ENCODE measurements at places on chromosomes 2 and 18. TPM values are rescaled to one million over a fixed set of nuclear protein-coding genes. Genes with fewer than 3 reads are reported as not detected.

Gene REG3G
- not detected for polyA plus RNA-seq

Gene LBX2
- polyA plus RNA-seq, result 4.7 TPM

Gene L3MBTL4
- polyA plus RNA-seq, result 4.6 TPM

Gene IL37
- 0.40 TPM for polyA plus RNA-seq

DNA sequence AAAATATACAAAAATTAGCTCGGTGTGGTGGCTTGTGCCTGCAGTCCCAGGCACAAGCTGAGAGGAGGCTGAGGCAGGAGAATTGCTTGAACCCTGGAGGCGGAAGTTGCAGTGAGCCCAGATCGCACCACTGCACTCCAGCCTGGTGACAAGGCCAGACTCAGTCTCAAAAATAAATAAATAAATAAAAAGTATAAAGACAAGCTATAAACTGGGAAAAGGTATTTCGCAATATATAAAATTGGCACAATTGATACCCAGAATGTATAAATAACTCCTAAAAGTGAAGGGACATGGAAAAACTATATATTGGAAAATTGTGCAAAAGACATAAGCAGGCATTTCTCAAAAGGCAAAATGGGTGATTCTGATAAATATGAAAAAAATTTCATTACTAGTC is 657.9 kb upstream of the SLC8A1 start:
- no peak for DNase-seq

DNA sequence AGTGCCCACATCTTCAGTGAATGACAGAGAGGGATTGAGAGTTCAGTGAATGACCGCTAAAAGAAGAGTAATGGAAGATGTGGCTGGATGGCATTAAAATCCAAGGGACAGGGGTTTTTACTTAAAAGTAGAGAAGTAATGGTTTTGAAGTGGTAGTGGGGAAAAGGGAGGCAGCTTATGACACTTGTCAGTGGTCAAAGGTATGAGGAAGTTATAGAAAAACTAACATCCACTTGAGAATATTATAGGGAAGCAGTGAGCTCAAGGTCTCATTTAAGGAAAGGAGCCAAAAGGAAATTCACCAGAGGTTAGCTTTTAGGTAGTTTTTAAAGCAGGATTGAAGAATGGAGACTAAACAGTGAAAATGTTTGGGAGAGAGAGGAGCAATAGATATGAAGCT is 24.3 kb downstream of the CDK15 start:
- no peak for DNase-seq

GRCh38 chr18:63316612-63317555 is 2.7 kb downstream of the BCL2 start:
- DNase-seq, result no peak

DNA sequence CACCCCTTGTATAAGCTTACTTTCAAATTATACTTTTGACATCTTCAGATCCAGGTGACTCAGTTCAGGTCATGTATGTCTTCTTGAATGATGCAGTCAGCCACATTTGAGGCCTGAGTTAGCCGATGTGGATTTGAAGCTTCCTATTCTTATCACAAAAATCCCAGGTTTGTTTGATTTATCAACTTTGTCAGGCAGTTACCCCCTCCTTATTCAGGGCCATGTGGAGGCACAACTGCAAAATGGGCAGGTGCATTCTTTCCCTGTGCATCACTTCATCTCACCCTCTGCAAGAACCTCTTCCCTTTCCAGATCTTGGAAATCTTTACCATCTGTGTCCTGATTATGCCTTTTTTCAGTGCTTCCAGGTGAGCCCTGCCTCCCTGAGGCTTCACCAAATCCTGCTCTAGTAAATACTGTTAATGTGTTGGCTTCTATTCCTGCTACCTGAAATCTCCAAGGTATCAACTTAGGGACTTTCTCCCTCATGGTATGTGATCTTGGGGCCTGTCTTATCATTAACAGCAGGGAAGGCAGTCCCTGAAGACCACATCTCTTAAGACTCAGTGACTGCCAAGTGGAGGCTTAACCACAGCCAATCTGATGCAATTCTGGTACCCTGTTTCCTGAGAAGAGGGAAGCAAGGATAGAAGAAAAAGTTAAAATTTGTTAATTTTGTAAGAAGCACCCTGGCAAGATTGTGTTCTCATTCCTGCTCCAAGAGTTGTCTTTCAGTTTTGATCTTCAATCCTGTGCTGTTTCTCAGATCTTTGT is 9.4 kb upstream of the ARHGAP28 start:
- no peak for DNase-seq

DNA sequence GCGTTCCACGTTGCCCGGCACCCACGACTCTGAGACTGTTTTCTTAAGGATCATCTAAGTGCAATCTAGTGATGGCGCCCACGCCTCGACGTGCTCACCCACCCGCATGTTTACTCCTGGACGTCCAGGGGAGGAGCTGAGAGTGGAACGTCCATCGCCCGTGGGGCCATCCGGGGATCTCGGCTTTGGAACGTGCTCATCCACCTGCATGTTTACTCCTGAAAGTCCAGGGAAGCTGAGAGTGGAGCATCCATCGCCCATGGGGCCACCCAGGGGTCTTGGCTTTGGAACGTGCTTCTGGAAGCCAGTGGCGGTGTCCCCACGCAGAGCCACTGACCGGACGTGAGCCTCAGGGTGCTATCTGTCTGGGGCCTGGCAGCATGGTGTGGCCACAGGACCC is 45.6 kb upstream of the SALL3 start:
- no peak for DNase-seq

- DNase-seq, result no peak
These were observed 31.9 kb upstream of the CDH2 start for GRCh38 chr18:28208712-28209265.

GRCh38 chr2:65438137-65438899 is 5.9 kb upstream of the SPRED2 start:
- DNase-seq, result no peak

- DNase-seq, result no peak
These were observed 154.8 kb upstream of the APCDD1 start for GRCh38 chr18:10299643-10300042.

GRCh38 chr2:113180131-113180946 is 6.6 kb downstream of the PSD4 start:
- DNase-seq, result no peak

DNA sequence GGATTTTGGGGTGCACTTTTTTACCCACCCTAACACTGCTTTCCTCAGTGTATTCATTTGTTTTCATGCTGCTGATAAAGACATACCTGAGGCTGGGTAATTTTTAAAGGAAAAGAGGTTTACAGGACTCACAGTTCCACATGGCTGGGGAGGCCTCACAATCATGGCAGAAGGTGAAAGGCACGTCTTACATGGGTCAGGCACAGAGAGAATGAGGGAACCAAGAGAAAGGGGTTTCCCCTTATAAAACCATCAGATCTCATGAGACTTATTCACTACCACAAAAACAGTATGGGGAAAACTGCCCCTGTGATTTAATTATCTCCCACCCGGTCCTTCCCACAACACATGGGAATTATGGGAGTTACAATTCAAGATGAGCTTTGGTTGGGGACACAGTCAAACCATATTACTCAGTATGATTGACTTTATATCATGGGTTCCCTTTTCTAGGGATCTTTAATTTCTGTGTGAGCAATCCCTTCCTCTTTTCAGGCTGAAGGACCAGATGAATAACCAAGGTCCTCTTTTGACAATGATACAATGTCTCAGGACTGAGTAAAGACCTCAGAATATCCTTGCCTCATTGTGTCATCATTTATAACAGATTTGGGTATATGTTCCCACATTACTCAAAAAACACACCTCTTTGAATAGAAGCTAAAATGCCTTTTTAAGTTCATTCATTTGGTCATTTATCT is 100.1 kb upstream of the TRIB2 start:
- no peak for DNase-seq

GRCh38 chr2:160701822-160702221 is 208.2 kb upstream of the RBMS1 start:
- DNase-seq, result no peak

DNA sequence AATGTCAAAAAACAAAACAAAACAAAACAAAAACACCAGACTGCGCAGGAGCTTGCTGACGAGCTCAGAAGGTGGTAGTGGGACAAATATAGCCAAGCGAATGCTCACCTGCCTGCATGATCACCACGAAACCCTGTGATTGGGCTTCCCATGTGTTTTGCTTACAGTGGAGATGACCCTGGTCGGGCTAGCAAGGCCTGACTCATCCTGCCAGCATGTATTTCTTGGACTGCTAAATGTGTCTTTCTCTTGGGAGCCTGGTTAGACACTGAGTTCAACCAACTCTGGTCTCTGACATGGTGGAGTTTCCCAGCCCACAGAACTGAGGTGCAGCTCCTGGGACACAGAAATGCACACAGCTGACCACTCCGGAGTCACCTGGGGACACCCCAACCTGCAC is 30.7 kb upstream of the DUSP2 start:
- no peak for DNase-seq

DNA sequence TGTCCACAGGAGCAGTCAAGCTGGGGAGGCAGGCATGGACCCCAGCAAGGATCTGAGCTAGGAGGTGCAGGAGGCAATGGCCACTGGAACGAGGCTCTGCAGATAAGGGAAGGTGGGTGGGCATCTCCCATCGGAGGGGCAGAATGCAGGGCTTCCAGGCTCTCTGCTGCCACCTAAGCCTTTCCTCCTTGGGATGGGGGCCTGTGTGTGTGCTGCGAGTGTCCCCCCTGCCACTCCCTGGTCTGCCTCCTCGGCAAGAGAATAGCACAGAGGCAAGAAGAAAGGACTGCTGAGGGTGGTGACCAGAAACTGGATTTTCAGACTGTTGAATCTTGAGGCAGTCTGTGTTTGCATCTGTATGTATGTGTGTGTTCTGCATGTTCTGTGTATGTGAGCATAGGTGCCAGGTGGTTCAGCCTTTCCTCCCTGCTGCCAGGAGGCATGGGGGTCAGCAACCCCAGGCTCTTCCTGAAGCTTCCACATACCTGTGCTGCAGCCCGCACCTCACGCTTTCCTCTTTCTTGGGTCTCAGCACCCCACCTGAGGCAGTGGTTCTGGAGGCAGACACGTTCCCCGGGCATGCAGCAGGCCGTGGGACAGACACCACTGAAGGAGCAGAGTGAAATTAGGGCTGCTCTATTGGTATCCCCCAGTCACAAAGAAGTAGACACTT is 86.7 kb downstream of the EPAS1 start:
- no peak for DNase-seq

- no peak for DNase-seq
These were observed 128.5 kb downstream of the SPP2 start for GRCh38 chr2:234179031-234179363.

Measured in renal cortex interstitium (tissue), 15 donors.